ENCODE measurements at places on chromosomes 3 and 15. TPM values are rescaled to one million over a fixed set of nuclear protein-coding genes. Genes with fewer than 3 reads are reported as not detected.

Gene FOXB1
- not detected for total RNA-seq

DNA sequence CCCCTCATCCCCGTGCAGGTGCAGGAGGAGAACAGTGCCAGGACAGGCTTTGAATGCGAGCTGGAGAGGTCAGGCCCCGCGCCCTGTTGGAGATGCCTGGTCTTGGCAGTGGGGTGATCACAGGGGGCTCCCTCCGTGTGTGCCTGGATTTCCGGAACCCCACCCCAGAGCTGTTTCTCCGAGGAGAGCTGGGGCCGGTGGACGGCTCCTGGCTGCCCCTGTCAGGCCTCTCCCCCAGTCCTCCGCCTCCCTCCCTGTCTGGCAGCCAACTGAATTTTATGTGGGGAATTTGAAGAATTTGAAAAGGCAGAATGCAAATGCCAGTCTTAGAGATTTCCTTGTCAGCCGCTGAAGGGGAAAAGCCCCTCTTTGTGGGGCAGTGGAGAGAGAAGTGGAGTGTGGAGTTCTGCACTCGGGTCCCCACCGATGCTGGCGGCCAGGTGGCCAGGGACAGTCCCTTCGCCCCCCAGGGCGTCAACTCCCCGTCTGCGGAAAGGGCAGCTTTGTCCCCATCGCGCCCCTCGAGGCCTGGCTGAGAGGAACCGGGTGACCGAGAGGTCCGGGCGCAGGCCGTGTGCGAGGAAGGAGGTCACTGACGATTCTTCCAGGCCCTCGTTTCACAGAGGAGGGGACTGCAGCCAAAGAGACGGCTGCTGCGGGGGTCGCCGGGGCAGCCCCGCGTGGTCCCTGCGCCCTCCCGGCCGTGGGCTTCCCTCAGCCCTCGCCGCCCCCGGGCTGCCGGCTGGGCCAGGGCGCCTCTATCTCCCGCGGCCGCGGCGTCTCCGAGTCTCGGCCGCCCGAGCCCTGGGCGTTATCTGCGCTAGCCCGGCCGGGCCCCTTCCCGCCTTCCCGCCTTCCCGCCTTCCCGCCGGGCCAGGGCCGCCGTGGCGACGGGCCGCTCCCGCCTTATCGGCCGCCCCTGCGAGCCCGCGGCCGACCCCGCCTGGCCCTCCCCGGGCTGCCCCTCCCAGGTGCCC, 56.0 kb upstream of the LCTL start:
- no peak for DNase-seq

DNA sequence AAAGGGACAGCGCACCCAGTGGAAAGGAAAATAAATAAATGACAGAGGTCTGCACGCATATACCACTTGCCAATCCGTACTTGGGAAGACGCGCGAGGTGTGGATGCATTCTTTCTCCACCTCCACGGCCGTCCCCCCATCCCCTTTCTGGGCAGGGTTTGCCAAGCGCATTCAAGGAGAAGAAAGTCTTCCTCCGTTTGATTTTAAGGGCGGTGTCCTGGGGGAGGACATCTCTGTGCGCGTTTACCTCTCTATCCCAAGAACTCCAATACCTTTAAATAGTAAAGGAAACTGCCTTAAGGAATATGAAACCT, 576 bp upstream of the MB21D2 start:
- no peak for DNase-seq

Gene ARHGEF26
- total RNA-seq = 4.7 TPM

DNA sequence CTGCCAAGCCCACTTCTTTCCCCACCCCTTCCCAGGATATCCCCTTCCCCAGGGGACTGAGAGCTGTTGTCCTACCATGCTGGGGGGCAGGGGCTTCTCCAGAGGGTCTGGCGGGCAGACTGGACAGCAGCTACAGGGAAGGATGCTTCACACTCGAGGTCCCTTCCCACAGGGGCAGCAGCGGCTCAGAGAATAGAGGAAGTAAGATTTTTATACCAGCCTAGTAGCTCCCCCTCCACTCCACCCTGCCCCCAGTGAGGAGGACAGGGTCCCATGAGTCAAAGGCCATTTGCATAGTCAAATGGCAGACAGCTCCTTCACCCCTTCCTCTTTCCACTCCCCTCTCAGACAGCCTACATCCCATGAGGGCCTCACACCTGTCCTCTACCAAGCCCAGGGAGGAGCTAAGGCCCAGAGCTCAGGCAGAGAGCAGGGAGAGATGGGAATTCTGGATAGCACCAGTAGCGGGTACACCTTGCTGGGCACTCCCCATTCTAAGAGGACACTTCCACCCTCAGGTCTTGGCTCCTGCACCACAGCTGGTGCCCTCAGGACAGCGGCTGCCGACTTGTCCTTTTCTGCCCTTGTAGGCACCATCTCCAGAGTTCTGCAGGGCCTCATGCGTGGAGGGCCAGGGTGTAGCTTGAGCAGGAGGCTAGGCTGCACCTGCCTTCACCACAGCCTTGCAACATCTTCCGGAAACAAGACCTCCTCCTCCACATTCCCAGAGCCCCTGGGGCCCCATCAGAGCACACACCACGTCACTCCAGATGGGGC, at the start of gene TLR9:
Gene TLR9, minus strand, starts transcription at position 194 of the 777 bp plus-strand sequence. Its CDS starts 116 bp downstream, at position 78.
- DNase-seq = no peak

Gene CCR3
- total RNA-seq = not detected

DNA sequence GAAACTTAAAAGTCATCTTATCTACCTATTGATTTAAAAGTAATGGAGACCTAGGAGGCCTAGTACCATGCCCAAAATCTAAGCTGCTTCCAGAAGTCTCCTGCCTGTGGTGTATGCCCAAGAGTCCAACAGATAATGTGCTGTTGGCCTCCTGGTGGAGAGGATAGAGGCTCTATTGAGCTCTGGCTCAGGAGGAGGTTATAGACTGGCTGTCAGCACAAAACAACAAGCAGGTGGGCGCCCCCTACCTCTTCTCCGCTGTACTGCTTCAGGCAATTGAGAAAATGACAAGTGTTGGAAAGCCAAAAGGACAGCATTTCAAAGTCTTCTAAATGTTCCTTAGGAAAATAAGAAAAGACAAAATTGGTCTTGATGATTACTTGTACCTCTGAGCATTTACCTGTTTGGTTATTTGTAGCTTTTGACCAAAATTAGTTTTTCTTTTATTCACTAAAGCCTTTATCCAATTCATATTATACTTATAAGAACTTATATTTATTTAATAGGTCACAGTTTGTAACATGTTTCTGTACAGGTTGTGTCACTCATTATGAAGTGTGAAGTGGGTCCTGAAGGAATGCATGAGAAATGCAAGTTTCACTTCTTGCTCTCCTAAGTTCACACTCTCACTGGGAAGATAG, 17.2 kb upstream of the GNB5 start:
- peak; percentile 61 for DNase-seq

Gene CCR9
- total RNA-seq = not detected

GRCh38 chr3:197749315-197749600, 425 bp upstream of the FYTTD1 start:
- peak; percentile 60 for DNase-seq

DNA sequence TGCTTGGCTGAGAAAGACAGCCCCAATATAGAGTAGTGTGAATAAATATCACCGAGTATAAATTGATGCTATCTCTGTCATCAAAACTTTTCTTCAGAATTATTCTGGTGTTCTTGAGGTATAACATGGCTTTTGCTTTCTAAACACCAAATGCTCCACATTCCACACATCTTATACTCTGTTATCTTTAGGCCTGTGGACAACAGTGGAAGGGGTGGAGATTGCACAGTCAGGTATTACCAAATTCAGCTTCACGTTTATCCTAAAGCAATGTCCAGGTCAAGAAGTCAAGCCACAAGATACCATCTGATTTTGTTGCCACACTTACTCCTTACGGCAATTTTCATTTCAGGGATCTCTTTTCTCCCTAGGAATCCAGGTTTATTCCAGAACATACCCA, 394.8 kb downstream of the SI start:
- no peak for DNase-seq

DNA sequence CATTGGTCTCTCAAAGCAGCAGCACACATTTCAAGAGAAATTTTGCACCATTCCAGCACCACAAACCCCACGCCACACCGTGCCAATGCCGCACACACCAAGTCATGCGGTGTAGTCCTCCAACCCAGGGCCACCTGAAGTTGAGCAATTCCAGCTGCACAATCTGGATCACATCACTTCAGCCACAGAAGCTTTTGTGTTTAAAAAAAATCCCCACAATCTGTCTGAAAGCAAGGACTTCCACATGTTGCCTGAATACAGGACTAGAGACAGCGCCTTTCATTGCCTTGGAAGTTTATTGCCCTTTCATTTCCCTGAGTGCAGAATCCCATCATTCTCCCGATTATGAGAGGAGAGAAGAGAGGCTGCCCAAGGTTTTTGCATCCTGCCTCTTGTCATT, 175.6 kb upstream of the BCL6 start:
- no peak for DNase-seq

- no peak for DNase-seq
Observed at GRCh38 chr3:142925140-142925539, 36.3 kb upstream of the PCOLCE2 start.

GRCh38 chr3:174955513-174956016, 96.4 kb downstream of the NAALADL2 start:
- DNase-seq = peak; percentile 90

GRCh38 chr3:89059211-89059925, 48.1 kb upstream of the EPHA3 start:
- DNase-seq = peak; percentile 46
